Activated T-helper 1 cell treated with anti-CD3 and anti-CD28 coated beads, Interleukin-2, amount 50 U/mL, for 16 hours (primary cell): ENCODE measurements at places on chromosomes 7 and 10.

DNA sequence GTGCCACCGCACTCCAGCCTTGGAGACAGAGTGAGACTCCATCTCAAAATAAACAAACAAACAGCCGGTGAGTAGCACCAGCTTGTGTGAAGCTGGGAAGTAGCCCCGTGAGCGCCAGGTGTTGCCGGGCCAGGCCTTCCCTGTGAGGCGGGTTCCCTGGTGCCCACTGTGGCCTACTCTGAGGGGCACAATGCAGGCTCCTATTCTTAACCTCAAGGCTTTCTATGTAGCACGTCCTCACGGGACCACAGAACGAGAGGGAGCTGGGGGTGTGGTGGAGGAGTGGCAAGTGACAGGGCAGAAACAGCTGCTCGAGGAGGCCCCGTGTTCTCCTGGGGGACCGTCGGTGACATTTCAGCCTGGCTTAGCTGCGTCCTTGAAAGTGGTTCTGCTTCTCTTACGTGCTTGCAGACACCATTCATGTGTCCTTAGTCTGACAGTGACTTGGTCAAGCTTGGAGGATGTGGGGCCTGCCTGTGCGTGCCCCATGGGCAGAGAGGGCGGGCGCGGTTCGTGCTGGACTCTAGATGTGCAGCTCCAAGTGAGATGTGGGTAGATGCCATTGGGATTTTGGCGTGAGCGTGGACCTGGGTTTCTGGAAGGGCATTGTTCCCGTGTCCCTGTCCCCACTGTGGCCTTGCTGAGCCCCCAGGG, 116.6 kb downstream of the NKX6-2 start:
- no peak for DNase-seq

- DNase-seq, result no peak
These were observed 580.5 kb downstream of the REEP3 start for GRCh38 chr10:64101606-64102263.

GRCh38 chr7:154532771-154533170, 470.2 kb downstream of the PAXIP1 start:
- no peak for DNase-seq

DNA sequence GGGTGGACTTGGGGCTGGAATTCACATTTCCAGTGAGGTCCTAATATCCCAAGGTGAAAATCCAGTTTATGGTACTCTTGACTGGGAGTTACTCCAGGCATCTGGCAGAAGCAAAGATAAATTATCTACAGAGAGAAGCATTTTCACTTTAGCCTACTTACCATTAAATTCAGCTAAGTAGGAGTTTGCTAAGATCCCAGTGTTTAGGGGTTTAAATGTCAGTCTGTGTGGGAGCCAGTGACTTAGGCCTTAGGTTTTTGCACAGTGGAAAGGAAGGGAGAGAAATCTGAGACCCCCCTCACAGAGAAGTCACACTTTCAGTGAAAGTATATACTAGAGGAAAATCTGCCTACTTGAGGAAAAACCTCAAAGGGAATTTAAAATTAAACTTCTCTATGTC, 134.2 kb downstream of the IQUB start:
- no peak for DNase-seq

- no peak for DNase-seq
These were observed 88.6 kb downstream of the SPAG6 start for GRCh38 chr10:22433875-22434274.

DNA sequence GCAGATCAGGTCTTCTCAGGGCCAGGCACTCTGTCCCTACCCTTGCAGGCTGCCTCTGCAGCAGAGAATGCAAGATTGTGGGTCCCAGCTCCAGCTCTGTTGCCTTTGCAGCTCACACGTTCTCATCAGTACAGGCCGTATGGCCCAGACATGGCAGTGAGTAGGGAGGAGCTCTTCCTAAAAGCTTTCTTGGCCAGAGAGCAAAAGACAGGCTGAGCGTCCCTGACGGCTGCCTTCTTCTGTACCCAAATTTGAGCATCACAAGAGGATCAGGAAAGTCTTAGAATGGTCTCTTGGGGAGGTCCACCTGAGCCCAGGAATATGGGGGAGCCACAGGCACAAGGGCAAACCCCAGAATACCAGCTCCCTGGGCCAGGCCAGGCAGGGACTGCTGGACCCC, 266.3 kb upstream of the ZMIZ1 start:
- DNase-seq, result no peak
